NCI-H69 (cell line): ENCODE measurements at places on chromosomes 12 and 14.

DNA sequence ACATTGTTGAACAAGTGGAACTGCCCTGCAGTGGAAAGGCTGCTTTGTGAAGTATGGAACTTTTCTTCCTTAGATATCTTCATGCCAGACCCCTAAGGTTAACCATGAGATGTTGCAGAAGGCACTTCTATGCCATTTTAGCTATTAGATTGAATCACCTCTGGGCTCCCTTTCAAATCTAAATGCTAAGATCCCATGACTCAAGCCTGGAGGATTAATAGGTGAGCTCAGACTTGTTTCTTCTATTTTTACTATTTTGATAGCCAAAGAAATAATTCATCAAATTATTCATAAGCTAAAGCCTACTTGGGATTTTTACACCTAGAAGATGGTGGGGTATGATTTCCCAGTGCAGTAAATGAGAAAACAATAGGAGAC lies 64.3 kb downstream of the DAD1 start:
- no peak for DNase-seq

- no peak for DNase-seq
Measured at GRCh38 chr14:104298458-104298857, 160.1 kb downstream of the KIF26A start.

- peak; percentile 72 for DNase-seq
Measured at GRCh38 chr12:51247523-51248206, 9.0 kb downstream of the DAZAP2 start.

DNA sequence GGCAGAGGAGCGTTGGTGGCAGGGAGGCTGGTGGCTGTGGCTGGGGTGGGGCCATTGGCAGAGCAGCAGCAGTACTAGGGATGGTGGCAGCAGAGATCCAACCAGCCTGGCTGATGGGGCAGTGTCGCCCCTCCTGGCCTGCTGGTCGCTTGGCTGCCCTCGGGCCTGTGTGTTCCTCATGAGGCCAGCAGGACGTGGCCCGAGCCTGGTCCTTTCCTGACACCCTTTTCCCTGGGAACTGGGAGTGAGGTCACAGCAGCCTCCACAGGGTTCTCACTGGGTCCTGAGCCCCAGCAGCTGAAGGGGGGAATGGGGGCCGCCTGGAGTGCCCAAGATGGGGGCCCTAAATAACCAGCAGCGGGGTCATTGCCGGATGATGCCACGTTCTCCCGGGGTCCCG lies 46.1 kb downstream of the KIF26A start:
- DNase-seq: peak; percentile 39

DNA sequence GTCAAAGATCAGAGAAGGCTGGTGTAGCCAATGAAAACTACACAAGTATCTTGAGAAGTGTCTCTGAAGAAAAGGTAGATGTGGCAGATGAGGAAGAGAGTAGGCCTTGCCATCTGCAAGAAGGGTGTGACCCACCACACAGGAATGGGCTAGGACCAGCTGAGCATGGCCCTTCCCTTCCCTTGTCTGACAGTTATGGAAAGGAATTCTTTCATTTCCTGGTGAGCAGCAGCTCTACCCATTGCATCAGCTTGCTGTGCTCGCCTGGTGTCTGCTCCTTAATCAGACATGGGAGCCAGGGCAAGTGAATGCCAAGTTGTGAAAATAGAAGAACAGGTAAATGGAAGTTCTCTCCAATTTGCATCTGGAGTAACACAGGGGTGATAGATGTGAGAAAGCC lies 145.2 kb upstream of the KRR1 start:
- no peak for DNase-seq
